ENCODE measurements at places on chromosomes 13 and 19.

GRCh38 chr19:10712754-10713153 lies 5.1 kb upstream of the DNM2 start:
- no peaks in the 10 kb centered on the region for H3K27me3 ChIP-seq
- H3K27ac ChIP-seq = no peak overlapping the region
- H3K36me3 ChIP-seq = peaks cover 4% of the 10 kb centered on the region
- H3K4me3 ChIP-seq = no peak overlapping the region
- DNase-seq = no peak

DNA sequence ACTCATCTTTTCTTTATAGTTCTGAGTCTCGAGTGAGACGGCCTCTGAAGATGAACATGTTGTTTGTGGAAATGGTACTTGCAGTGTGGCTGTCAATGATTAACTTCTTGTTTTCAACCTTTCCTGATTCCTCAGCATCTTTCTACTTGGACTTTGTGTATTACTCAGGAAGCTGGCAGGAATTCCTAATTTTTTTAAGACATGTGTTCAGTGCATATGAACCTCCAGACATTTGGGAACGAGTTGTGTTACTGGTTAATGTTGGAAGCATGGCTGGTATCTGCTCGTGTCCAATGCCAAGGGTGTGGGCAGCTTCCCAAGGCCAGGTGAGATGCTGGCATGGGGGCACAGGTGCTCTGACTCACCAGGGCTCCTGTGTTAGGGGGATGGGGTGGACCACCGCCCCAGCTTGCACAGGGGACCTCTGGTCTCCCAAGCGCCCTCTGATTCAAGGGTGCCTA lies 61.1 kb upstream of the MCF2L start:
- H3K27ac ChIP-seq = no peak overlapping the region
- DNase-seq = no peak
- no peak overlapping the region for H3K4me3 ChIP-seq
- no peaks in the 10 kb centered on the region for H3K36me3 ChIP-seq
- H3K4me1 ChIP-seq = peaks cover 5% of the 10 kb centered on the region

DNA sequence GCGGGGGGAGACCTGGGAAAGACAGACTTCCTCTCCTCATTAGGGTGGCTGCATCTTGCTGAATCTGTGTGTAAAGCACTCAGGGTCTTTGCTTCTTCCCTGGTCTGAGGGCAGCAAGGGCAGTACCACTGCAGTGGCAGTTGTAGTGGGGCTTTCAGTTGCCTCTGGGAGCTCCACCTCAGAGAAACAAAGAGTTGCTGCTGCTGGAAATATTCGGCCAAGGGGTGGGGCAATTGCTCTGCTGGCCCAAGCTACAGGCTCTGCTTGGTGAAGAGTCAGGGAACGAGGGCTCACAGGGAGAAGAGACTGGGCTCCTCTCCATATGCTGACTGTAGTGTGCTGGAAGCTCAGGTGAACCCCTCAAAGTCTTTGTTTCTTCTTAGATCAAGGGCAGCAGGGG lies 52.5 kb downstream of the POSTN start:
- H3K4me3 ChIP-seq = no peak overlapping the region
- no peak for DNase-seq
- peaks cover 2% of the 10 kb centered on the region for H3K36me3 ChIP-seq
- H3K27me3 ChIP-seq = no peaks in the 10 kb centered on the region
- peaks cover 3% of the 10 kb centered on the region for H3K4me1 ChIP-seq
- no peak overlapping the region for H3K27ac ChIP-seq

DNA sequence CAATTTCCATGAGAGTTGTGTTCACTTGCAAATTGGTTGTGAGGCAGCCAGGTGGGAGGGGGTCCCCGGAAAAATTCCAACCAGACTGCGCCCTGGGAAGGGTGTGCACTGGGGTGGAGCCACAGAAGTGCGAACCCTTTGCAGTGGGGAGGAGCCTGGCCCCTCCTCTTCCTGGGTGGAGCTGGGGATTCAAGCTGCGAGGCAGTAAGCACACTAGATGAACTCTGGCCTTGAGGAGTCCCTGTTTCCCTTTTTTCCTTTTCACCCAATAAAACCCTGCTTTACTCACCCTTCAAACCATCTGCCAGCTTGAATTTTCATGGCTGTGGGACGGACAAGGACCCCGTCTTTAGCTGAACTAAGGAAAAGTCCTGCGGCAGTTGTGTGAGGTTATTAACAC lies 31.0 kb upstream of the MBNL2 start:
- no peak for DNase-seq
- H3K4me1 ChIP-seq = peaks cover 14% of the 10 kb centered on the region
- no peak overlapping the region for H3K27ac ChIP-seq
- H3K36me3 ChIP-seq = no peaks in the 10 kb centered on the region
- H3K27me3 ChIP-seq = no peaks in the 10 kb centered on the region

GRCh38 chr13:60329221-60329923 lies 67.6 kb upstream of the TDRD3 start:
- H3K36me3 ChIP-seq = peaks cover 2% of the 10 kb centered on the region
- peaks cover 5% of the 10 kb centered on the region for H3K4me1 ChIP-seq
- H3K27me3 ChIP-seq = no peaks in the 10 kb centered on the region
- peak overlapping the region; percentile 71 for H3K27ac ChIP-seq

- H3K36me3 ChIP-seq = no peaks in the 10 kb centered on the region
- no peak overlapping the region for H3K27ac ChIP-seq
- no peak overlapping the region for H3K4me3 ChIP-seq
- DNase-seq = no peak
- H3K27me3 ChIP-seq = no peaks in the 10 kb centered on the region
These were observed 85.4 kb upstream of the TUBA3C start for GRCh38 chr13:19266979-19267378.

GRCh38 chr13:39682788-39683187 lies 27.3 kb downstream of the COG6 start:
- no peak for DNase-seq
- no peaks in the 10 kb centered on the region for H3K4me1 ChIP-seq
- H3K4me3 ChIP-seq = no peak overlapping the region

GRCh38 chr19:50808856-50809255 lies 14.7 kb downstream of the KLK1 start:
- no peak overlapping the region for H3K27ac ChIP-seq
- H3K4me3 ChIP-seq = no peak overlapping the region
- peaks cover 16% of the 10 kb centered on the region for H3K4me1 ChIP-seq
- peaks cover 8% of the 10 kb centered on the region for H3K27me3 ChIP-seq

DNA sequence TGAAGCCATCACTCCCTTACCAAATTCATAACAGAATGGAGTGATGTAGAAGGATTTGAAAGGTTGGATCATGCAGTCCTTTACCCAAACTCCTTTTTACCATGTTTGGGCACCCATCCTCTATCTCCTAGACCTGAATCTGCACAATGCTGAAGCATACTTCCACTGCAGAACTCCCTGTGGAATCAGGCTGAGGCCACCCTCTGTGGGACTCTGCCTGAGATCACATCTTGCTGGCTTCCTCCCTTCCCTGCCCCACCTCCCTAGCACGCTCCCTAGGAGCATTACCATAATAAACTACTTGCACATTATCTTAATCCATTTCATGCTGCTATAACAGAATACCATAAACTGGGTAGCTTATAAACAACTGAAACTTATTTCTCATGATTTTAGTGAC lies 68.4 kb upstream of the VSTM2B start:
- H3K4me1 ChIP-seq = no peaks in the 10 kb centered on the region
- no peaks in the 10 kb centered on the region for H3K36me3 ChIP-seq
- DNase-seq = no peak
- no peaks in the 10 kb centered on the region for H3K27me3 ChIP-seq
- no peak overlapping the region for H3K4me3 ChIP-seq

GRCh38 chr19:14147797-14148605 lies 11.6 kb upstream of the ASF1B start:
- no peak overlapping the region for H3K4me3 ChIP-seq
- no peak for DNase-seq
- peaks cover 2% of the 10 kb centered on the region for H3K36me3 ChIP-seq
- H3K4me1 ChIP-seq = peaks cover 36% of the 10 kb centered on the region

DNA sequence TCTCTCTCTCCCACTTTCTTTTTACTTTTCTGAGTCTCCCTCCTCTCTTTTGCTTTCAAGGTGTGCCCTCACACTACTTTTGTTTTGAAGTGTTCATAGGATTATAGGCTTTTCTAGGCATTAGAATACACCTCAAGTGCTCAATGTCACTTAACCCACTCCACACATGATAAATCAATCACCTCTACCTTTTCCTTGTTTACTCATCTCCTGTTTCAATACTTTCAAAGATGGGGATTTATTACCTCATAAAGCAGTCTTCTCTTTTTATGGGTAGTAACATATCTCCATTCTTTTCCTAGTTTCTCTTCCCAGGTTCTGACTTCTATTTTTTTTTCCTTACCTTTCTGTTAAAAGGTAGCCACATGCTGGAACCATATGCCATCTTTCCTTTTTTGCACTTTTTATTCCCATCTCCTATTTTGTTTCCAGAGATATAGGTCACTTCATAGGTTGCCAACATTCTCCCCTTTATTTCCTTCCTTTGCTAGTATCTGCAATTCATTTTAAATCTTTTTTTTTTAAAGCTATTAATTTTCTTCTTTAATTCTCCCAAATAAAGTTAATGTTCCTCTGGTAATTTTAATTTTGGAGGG lies 137.6 kb upstream of the SLC10A2 start:
- H3K36me3 ChIP-seq = no peaks in the 10 kb centered on the region
- DNase-seq = no peak
- no peak overlapping the region for H3K4me3 ChIP-seq
- no peaks in the 10 kb centered on the region for H3K4me1 ChIP-seq

DNA sequence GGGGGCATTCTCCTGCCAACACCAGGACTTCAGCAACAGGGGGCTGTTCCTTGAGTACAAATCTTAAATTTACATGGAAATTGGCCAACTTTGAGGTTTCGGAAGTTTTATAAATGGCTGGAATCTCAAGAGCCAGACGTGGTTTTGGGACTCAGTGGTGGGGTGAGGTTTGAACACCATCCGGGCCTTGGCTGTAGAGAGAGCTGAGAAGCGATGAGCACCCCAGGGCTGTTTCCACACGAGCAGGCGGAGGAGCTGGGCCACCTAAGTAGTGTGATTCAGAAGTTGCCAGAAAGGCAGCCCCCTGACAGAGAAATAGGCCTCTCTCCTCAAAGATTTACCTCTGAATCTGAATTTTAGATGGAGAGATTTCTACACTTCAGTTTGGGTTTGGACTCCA lies 89.0 kb downstream of the FGF9 start:
- no peaks in the 10 kb centered on the region for H3K4me1 ChIP-seq
- H3K4me3 ChIP-seq = no peak overlapping the region
- no peaks in the 10 kb centered on the region for H3K27me3 ChIP-seq
- DNase-seq = no peak

GRCh38 chr13:74919914-74920313 lies 562.1 kb downstream of the TBC1D4 start:
- peaks cover 7% of the 10 kb centered on the region for H3K4me1 ChIP-seq
- no peak overlapping the region for H3K4me3 ChIP-seq
- no peak for DNase-seq
- no peak overlapping the region for H3K27ac ChIP-seq
- H3K27me3 ChIP-seq = no peaks in the 10 kb centered on the region

DNA sequence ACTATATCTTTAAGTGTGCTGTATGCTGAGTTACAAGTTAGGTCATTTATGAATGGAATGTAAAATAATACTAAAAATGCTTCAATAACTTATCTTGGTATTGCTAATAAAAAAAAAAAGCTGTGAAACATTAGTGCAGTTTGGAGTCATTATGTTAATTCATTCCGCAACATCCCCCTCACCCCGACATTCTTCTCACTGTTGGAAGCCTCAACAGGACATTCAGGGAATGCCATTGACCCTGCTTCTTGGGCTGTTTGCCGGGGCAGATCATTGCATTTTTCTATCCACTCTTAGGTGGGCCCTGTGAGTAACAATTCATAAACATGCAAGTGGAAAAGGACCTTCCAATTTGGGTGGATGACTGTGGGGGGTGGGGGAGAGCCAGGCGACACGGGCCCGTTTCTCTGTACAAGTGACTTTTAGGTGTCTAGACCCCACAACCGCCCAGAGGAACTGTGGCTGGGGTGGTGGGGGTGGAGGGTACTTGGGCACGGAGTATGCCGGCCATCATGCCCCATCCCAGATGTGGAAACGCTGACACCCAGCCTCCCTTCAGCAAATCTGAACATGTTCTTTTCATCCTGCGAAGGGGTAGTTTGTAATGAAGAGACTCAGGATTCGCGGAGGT lies 185.9 kb downstream of the ZNF536 start:
- no peak for DNase-seq
- H3K4me3 ChIP-seq = no peak overlapping the region
- no peaks in the 10 kb centered on the region for H3K27me3 ChIP-seq
- no peaks in the 10 kb centered on the region for H3K4me1 ChIP-seq

GRCh38 chr19:1248139-1248785 lies at the start of gene MIDN:
MIDN (plus strand) TSS chr19:1248583; CDS start chr19:1250297, 1,714 bp downstream.
- peak within 1 kb of the TSS; percentile 86 for H3K27ac ChIP-seq
- DNase-seq = no peak
- no peaks in the 10 kb centered on the region for H3K27me3 ChIP-seq

DNA sequence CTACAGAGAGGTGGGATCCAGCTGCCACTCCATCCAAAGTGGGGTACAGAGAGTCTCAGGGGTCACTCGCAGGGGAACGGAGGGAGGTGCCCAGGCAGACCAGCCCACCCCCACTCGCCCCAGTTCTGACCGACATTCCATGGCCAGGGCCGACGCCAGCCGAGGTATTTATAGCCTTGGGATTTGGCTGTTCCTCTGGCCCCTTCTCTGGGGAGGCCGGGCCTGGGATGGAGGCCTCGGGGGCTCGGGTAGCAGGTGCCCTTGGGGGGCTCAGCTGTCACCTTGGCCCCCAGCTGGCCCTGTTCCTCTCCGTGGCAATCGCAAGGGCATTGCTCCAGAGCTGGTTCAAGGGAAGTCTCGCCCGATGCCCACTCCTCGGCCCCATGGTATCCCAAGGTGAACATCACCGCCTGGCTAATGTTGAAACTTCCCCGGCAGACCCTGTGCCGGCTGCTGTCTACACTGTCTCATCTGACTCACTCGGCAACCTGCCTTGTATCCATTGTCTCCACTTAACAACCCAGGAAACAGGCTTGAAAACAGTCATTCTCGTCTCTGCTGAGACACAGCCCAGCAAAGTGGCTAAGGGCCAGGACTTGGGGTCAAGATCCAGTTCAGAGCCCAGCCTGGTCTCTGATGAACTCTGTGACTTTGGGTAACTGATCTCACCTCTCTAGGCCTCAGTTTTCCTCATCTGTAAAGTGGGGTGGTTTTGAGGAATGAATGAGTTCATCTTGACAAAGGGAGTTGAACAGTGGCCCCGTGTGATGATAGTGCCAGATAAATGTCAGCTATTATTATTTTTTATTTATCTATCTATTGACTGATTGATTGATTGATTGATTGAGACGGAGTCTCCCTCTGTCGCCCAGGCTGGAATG lies 9.7 kb downstream of the PRKACA start:
- no peak overlapping the region for H3K4me3 ChIP-seq
- peaks cover 6% of the 10 kb centered on the region for H3K36me3 ChIP-seq
- DNase-seq = no peak

Data from chondrocyte (in vitro differentiated cells).